ENCODE measurements at places on chromosomes 3 and 15. TPM values are rescaled to one million over a fixed set of nuclear protein-coding genes. Genes with fewer than 3 reads are reported as not detected.
A peak's percentile ranks its signal among the peaks of the same experiment; 100 is the strongest.

DNA sequence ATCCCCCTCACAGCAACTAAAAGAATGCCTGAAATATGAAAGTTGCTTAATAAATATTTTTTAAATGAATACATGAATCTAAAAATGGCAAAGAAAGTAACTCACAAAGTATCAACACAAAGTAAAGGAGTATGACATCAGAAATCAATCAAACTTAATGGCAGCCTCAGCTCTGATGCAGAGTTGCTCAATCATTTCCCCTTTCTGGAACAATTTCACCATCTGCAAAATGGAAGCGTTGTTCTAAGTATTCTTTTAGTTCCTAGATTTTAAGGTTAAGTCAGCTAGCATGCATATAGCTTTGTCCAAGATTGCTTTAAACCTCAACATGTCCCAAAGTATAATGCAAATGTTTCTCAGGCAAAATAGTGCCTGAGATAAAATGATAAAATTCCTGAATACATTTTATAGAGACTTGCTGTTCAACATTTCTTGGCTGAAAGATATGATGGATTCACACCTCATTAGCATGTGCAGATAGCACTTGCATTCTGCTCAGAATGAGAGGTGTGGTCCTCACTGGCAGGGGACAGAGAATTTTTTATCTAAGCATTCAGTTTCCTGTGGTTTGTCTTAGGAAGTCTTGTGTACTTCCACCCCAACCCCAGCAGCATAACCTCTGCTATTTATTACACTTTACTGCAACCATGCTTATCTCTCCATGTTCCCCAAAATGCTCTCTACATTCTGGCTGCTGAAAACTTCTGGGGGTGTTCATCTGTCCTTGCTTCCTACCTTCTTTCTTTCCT lies 429.3 kb downstream of the GRM7 start:
- DNase-seq, result no peak

GRCh38 chr3:112973325-112974177 lies 1.4 kb downstream of the CD200R1 start:
- DNase-seq, result no peak

DNA sequence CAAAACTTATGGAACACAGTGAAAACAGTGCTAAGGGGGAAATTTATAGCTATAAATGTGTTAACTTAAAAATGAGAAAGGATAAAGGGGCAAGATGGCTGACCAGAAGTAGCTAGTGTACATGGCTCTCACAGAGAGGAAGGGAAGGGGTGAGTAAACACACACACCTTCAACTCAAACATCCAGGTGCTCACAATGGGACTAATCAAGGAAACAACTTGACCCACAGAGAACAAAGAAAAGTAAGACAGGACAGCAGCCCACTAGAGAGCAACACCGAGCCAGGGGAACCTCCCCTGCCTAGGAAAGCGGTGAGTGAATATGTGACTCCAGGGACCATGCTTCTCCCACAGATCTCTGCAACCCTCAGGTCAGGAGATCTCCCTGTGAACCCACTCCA lies 85.0 kb upstream of the UBP1 start:
- DNase-seq, result no peak

DNA sequence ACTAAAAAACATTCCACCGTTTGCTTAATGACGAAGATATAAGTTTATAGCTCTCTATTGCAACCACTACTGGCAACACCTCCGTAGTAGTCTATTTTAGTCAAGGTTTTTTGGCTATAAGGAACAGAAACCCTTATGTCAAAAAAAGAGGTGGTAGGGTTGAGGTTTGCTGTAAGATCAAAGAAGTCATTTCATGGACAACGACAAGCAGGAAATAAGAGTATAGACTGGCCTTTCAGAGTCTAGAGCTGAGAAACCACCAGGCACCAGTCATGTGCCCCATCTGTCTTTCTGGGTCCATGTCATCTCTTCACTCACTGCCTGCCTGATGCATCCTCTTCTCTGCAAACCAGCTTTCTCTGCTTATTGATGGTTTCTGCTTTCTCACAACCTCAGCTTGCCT lies 42.7 kb downstream of the THBS1 start:
- DNase-seq, result no peak

DNA sequence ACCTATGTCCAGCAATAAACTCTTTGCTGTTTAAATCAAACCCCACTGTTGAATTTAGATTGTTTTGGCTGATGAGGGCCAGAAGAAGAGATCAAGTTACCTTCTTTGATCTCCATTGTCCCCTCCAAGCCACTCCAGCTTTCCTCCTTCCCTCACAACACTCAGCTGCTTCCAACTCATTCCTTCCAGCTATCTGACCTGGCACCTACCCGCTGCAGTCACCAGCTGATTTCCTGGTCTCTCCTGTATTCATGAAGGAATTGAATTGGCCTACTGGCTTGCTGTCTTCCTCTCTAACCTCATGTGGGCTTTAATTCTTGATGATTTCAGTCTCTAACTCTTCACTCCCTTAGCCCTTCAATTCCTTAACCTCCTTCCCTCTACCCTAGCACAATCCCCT lies 40.8 kb upstream of the ABHD17C start:
- DNase-seq, result no peak

- DNase-seq, result no peak
Observed at GRCh38 chr15:98856532-98856907, 151.1 kb downstream of the PGPEP1L start.

DNA sequence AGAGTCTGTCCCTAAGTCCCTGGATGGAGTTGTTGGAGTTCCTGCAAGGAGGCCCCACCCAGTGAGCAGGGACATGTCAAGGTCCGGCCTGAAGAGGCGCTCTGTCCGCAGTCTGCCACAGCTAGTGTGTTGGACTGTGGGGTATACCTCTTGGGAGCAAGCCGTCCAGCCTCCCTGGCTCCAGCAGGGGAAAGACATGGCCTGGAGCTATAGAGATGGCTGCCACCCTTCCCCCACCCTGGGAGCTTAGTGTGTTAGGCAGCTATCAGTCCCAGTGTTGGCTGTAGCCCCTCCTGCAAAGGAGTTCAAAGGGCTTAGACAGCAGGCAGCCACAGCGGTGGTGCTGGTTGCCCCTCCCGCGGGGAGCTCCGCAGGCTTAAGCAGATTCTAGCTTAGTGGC lies 20.3 kb downstream of the IMPG2 start:
- no peak for DNase-seq

DNA sequence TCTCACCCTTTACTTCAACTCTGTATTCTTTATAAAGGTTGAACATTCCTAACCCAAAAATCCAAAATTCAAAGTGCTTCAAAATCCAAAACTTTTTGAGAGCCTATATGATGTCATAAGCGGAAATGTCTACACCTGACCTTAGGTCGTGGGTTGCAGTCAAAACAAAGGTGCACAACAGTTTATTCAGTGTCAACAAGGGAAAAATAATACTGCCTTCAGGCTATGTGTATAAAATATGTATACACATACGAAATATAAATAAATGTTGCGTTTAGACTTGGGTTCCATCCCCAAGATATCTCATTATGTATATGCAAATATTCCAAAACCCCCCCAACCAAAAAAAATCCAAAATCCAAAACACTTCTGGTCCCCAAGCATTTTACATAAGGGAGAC lies 90.9 kb downstream of the STAG1 start:
- no peak for DNase-seq

DNA sequence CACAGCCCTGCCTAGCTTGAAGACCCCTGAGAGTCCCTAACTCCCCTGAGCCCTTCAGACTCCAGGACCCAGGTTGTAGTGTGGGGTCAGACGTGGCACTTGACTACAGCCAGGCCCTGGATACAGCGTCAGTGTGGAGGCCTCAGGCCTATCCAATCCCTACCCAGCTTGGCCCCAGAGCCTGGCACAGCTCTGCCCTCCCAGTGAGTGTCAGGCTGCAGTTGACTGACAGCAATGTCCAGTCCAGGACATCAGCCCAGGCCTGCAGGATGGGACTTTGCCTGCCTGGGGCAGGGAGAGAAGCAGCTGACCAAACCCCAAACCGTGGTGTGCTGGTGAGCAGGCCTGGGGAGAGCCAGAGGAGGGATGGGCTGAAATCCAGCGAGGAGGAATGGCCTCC lies 27.3 kb downstream of the KLF13 start:
- DNase-seq, result peak; percentile 53

- no peak for DNase-seq
Observed at GRCh38 chr3:3509665-3510064, 289.6 kb upstream of the LRRN1 start.

DNA sequence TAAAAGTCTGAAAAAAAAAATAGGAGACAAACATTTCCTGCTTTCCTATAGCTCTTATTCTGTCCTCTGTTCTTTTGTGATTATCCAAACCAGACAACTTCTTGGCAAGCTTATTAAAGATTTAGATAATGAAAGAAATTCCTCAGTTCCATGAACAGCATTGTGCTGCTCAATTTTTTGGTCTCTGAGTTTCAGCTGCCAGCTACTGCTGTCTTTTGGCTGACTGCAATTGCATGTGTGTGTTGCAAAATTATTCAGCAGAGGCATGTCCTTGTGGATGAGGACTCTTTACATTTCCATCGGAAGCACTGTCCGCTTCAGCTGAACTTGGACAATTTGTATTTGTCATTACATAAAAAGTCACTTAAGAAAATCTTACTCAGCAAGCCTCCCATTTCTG lies 397.3 kb upstream of the RASGRP1 start:
- DNase-seq, result no peak

The KBTBD8 gene
- polyA plus RNA-seq, result 11.2 TPM

The ZBED2 gene
- not detected for polyA plus RNA-seq

The FEZF2 gene
- not detected for polyA plus RNA-seq

Data from psoas muscle (tissue), 8 donors.